Sciatic nerve (tissue), 2 donors: ENCODE measurements at places on chromosomes 5 and 9. TPM values are rescaled to one million over a fixed set of nuclear protein-coding genes. Genes with fewer than 3 reads are reported as not detected.

DNA sequence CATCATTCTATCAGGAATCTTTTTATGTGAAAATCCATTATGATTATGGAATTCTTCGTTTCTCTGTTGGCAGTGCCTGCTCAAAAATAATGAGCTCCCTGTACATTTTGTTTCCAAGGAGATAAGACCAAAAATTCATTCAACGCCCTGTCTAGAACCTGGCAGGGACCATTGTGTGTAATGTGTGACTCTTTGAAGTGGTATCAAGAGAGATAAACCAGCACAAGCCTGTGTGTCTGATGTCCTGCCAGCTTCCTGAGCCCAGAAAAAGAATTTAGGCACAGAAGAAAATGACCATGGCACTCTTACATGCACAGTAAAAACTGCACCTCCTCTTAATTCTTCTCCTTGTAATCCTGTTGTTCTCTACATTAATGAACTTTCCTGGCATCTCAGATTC, 177.4 kb downstream of the SAXO1 start:
- no peak for DNase-seq

DNA sequence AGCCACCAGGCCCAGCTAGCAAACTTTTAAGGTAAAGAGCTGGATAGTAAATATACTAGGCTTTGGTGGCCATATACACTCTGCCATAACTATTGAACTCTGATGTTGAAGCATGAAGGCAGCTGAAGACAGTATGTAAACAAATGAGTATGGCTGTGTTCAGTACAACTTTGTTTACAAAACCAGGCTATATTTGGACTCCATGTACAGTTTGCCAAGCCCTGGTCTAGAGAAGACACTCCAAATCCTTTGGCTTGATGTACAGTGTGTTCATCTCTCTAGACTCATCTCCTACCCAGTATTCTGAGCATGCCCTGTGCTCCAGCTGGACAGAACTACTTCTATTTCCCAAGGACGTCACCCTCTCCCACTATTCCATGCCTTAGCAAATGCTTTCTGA, 54.3 kb upstream of the MEGF10 start:
- DNase-seq = no peak

The PCDHB11 gene
- 9.9 TPM for total RNA-seq

GRCh38 chr5:173434270-173434669, 106.1 kb upstream of the STC2 start:
- DNase-seq = no peak

The SLC6A18 gene
- total RNA-seq = not detected

- no peak for DNase-seq
These were observed 4.9 kb upstream of the FYB1 start for GRCh38 chr5:39224196-39224761.
